Natural killer cell (primary cell): ENCODE measurements at places on chromosomes 2 and 18. TPM values are rescaled to one million over a fixed set of nuclear protein-coding genes. Genes with fewer than 3 reads are reported as not detected.

- DNase-seq, result no peak
Observed at GRCh38 chr2:109102588-109103233, 26.3 kb upstream of the SH3RF3 start.

DNA sequence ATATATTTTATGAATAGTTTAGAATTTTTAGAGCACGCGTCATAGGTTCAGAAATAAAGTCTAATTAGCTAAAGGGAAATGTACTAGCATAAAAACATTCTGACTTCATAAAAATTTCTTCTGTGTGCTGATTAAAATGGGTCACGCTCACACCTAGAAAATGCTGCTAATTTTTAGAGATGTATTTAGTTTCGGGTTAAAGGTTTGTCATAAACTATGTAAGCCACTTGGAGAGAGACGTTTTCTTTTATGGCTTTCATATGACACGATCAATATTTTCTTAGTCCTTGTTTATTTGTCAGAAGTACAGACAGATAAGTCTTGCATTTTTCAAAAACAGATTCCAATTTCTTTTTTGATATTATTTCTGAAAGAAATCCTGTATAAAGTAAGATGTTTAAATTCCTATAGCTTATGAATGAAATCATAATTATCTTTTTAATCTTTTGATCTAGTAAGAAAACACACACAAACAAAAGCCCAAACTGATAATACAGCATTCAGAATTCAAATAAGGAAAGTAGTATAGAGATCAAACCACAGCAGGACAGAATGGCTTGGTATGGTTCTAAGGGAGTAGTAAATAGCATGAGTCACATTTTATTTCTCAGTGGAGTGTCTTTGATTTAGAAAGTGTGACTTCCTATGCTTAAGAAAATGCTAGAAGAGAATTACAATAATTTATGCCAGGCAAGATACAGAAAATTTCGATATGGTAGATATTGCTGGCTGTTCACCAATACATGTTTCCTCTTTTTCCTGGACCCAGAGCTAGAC, 236.6 kb downstream of the GPD2 start:
- DNase-seq, result no peak

DNA sequence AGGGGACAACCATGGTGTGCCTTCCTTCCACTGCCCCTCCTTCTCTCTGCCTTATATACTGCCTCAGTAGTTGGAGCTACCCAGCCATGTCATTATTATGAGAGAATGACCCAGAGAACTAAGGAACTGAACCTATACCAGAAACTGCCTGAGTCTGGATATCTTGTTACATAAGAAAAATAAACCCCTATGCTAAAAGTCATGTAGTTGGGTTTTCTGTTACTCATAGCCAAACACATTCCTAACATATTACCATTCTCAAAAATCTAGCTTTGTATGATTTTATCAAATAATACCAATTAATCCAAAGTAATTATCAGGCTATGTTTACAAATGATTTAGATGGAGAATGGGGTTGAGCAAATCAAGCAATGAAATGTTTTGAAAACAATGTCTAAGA, 15.0 kb upstream of the KLF7 start:
- DNase-seq, result no peak

- no peak for DNase-seq
Observed at GRCh38 chr2:38080346-38080745, 4.4 kb upstream of the CYP1B1 start.

The SCYGR4 gene
- not detected for total RNA-seq
